Stimulated activated CD4-positive, alpha-beta T cell treated with anti-CD3 and anti-CD28 coated beads, TNF-alpha, amount 100 ng/mL, for 1 hour (primary cell): ENCODE measurements at places on chromosomes 4 and X.

DNA sequence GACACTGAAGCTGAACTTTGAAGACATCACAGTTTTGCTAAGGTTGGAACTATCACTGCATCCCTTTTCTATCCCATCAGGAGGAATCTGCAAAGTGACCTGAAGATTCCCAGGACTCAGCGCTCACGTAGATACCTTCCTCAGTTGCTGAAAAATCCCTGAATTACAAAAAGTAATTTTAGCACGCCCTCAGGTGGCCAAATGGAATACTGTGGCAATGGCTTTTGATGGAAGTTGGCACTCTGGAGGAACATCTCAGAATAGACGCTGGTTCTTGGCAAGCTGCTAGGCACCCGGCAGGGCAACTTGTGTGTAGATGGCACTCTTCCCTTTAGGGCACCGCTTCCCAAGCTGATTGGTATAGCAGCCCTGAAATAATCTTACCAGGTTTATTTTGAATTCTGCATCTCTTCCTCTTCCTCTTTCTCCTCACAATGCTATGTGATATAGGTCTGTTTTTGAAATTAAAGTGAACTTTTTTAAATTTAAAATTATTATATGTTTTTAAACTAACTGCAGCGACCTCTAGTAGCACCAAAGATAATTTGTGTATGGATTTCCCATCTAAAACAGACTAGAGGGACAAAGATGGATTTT, 16.3 kb upstream of the ESX1 start:
- no peak for DNase-seq

GRCh38 chrX:3286196-3286945, 60.1 kb downstream of the MXRA5 start:
- DNase-seq = no peak

DNA sequence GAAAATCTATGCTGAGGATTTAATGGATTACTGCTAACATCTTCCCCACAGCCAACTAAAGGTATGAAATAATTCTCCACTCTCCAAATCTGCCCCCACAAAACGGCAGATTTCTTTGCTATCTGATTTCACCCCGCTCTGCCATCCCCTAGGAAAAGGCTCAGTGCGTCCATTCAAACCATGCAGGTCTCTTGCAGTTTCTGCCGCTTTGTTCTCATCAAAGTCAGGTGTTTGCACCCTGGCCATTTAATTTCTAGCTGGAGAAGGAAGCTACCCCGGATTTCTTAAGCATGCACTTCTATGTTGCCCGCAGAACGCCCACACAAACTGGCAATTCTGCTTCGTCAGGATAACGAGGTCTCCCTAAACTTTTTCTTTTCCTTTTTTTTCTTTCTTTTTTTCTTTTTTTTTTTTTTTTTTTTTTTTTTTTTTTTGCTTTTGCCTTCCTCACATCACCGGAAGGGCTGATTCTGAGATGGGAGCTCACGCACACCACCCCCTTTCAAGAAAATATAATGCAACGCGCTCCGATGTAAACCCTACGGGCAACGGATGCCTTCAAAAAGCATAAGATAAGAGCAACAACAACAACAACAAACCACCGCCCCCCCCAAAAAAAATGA, 3.3 kb downstream of the NLGN4X start:
- DNase-seq = no peak

DNA sequence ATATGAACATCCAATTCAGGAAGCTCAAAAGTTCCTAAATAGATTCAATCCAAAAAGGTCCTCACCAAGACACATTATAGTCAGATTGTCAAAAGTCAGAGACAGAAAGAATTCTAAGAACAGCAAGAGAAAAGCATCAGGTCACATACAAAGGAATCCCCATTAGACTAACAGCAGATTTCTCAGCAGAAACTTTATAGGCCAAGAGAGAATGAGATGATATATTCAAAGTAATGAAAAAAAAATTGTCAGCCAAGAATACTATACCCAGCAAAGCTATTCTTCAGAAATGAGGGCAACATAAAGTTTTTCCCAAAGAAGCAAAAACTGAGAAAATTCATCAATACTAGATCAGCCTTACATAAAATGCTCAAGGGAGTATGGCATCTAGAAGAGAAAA, 106.6 kb upstream of the SH3RF1 start:
- DNase-seq = no peak

DNA sequence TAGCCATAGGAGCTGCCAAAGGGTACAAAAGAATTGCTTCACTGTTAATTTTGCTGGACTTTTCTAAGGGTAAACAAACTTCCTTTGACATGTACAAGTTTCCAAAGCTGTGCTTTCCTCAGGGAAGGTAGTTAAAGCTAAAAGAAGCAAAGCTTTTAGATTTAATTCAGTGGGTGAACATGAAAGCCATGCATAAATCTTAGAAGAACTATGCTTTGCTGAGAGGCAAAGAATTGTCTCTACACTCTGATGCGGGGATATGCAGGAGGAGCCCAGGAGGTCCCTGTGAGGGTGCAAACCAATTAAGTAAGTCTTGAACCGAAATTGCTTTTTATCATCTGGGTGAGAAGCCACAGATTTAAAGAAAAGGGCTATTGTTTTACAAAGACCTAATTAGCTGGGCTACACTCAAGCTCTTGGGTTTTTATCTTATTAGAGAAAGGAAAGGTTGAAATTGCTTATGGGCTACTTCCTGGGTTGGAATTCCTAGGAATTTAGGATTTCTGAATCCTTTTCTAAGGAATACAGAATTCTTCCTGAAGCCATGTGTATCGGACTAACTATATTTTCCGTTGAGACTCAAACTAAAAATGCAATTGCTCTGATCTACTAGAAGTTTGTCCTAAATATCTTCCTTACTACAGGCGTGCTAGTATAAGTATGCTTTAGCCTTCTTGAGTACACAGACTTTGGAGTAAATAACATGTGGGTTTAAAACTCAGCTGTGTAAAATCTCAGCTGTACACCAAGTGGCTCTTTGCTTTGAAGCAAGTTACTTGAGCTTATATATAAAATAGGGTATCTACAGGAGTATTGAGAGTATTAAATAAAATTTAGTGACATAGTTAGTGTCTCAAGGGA, 188.4 kb upstream of the ANK2 start:
- DNase-seq = no peak

- DNase-seq = no peak
Observed at GRCh38 chr4:71231129-71232055, 107.4 kb upstream of the SLC4A4 start.

- DNase-seq = no peak
Observed at GRCh38 chr4:10273030-10273429, 156.4 kb upstream of the WDR1 start.

DNA sequence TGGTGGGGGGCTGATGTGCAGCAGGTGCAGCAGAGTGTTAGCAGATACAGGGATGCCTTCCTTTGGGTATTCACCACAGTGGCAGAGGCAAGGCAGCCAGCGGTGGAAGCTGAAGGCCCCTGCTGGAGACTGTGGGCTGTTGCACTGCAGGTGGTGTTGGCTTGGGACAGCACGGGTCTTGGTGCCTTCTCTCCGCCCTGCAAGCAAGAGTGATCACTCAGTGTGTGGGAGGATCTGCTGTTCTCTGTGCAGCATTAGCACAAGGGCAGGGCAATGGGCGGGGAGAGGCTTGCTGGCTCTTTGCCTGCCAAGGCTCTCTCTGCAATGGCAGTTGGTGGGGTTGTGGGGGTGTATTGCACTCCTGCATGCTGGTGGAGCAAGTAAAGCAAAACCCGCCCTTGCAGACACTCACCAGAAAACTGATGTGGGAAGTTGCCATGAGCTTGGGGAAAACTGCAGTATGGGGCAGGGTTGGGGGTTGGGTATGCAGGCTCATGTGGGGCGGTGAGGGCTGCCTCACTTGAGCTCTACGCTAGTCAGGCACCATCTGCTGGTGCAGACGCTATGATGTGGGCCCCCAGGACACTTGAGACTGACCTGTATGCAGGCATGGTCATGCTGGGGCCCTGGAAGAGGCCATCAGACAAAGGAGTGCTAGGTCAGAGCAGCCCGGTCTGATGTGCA, 820.8 kb upstream of the GRIA3 start:
- DNase-seq = no peak

- DNase-seq = no peak
Observed at GRCh38 chr4:108109111-108109510, 59.6 kb downstream of the LEF1 start.
